ENCODE measurements at places on chromosomes 5 and 9. TPM values are rescaled to one million over a fixed set of nuclear protein-coding genes. Genes with fewer than 3 reads are reported as not detected.

Gene PCDHGA5
- total RNA-seq = 0.16 TPM

Gene SPATA31C1
- total RNA-seq = not detected

DNA sequence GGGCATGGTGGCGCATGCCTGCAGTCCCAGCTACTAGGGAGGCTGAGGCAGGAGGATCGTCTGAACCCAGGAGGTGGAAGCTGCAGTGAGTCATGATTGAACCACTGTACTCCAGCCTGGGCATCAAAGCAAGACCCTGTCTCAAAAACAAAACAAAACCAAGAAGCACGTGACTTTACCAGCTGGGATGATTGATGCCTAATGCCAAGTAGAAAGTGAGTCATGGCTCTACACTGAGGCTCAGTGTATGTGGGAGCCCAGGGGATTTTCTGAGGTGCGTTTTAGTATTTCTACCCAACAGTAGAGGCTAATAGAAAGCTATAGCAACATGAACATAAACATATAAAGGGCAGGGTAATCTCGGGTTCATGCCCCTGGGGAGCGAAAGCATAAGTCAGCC lies 13.9 kb upstream of the BRD3OS start:
- DNase-seq = no peak

GRCh38 chr9:4620881-4621555 lies 41.1 kb upstream of the PLPP6 start:
- DNase-seq = no peak

All from T-helper 17 cell (primary cell).